8988T (cell line): ENCODE measurements at places on chromosomes 5 and 9.

- no peak for DNase-seq
Observed at GRCh38 chr9:135566552-135566951, 5.0 kb downstream of the PAEP start.

GRCh38 chr9:129483415-129484351 lies 137.2 kb downstream of the C9orf50 start:
- no peak for DNase-seq

- DNase-seq = peak; percentile 36
Observed at GRCh38 chr5:9207817-9208418, 338.0 kb downstream of the SEMA5A start.

GRCh38 chr9:72382405-72382804 lies 17.4 kb upstream of the ZFAND5 start:
- no peak for DNase-seq

DNA sequence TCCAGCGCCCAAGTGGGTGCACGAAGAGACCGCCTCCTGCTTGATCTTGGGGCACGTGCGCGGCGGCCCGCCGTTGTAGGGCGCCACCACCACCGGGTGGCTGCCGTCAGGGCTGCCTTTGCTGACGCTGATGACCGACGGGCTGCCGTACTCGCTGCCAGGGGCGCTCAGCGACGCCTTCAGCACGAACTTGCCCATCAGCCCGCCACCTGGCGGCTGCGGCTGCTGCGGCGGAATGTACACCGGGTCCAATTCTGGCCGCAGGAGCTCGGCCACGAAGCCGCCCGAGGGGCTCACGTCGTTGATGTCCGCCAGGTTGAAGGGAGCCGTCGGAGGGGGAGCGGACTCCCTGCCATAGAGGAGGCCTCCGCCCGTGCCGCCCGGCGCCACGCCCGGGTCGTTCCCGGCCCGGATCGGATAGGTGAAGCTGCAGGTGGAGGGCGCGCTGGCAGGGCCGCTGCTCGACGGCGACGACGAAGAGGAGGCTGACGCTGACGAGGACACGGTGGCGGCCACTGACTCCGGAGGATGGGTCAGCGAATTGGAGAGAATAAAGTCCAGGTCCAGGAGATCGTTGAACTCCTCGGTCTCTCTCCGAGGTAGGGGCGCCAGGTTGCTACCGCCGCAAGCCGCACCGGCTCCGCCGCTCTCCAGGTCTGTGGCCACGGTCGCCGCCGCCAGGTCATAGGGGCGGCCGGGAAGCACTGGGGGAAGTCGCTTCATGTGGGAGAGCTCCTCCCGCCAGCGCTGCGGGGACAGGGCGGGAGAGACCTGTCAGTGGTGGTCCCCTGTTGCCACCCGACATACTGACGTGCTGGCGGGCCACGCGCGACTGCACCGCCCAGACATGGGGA lies 1.8 kb downstream of the KLF4 start:
- DNase-seq = peak; percentile 63

DNA sequence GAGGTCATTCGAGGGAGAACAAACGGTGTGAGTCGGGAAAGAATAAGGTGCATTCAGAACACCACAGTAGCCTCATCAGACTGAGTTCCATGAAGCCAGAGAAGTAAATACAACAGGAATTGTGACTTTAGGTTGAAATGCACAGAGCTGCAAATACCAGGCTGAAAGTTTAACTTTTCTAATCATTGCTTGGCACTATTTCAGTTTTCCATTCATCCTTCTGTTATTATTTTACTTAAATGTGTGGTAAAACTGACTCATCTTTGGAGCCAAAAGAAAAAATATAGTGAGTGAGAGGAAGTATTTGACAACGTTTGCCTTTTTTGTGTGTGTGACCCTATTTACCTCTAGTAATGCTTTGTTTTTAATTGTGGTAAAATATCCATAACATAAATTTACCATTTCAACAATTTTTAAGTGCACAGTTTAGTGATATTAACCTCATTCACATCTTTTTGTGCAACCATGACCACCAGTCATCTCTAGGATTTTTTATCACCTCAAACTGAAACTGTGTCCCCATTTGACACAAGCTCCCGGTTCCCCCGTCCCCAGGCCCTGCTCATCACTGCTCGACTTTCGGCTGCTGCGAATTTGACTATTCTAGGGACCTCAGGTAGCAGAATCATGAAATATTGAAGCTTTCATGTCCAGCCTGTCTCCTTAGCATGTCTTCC lies 166.8 kb downstream of the HSD17B3 start:
- no peak for DNase-seq

GRCh38 chr5:83494087-83494620 lies 22.6 kb downstream of the VCAN start:
- DNase-seq = no peak

GRCh38 chr9:107896544-107896943 lies 407.0 kb upstream of the KLF4 start:
- no peak for DNase-seq

DNA sequence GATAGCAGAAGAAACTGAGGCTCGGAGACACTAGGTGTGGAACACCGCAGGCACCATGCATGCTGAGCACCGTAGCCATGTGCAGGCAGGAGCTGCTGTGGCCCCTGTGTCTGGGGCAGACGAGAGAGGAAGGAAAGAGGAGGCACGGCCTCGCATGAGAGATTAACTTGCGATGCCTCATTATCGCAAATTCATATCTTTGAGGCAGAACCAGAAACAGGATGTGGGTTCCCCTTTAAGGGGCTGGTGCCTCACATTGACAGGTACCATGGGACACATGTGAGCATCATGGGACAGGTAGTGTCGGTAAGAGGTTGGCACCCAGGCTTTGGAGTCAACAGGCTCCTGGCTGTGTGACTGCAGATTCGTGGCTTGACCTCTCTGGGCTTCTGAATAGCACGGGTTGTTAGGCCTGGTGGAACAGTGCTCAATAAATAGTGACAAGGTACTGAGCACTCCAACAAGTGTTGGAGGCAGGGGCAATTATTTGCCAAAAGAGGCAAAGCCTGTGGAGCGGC lies 40.8 kb downstream of the NAIF1 start:
- DNase-seq = no peak

DNA sequence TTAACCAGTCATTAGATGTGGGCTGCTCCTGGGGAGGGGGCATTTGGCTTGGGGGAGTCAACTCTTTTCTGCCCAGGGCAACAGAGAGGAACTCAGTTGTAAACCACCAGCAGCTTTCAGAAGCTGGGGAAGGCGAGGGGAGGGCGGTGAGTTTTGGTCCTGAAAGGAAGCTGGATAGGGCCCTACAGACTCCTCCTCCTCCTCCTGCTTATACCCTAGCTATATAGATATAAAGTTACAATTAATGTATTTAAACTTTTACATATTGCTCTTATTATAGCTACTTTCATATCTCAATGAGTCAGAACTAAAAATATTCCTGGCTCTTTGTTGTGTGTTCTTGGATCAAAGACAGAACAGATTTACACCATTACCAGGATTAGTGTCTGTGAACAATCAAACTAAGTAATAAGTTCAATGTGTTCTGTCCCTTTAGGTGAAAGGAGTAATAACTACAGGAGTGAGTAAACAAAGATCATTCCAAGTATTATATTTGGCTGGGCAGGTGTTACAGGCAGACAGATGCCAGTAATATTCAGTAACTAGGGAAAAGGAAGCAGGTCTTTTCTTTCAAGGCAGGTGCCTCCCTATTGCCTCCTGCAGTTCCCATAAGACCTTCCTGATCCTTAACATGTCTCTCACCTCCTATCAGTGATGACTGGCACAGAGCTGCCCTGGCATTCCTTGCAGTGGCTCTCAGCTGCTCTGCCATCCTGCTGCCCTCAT lies 20.5 kb upstream of the VPS13A start:
- no peak for DNase-seq

DNA sequence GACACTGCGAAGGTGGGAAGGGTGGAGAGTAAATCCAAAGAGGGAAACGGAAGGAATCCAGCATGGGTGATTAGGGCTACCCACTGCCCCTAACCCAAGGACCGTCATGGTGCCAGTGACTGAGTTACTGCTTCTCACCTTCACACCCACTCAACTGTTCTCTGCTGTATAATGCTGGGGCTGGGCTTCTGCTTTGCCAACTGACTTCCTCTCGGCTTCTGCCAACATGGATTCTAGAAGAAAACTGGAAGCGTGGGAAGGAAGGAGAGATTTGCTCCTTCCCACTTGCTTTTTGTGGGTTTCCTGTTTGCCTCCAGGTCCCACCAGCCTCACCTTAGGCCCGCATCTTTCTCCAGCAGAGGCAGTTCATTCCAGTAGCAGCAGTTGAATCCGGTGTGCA lies 153.5 kb upstream of the RAI14 start:
- DNase-seq = no peak

- no peak for DNase-seq
Observed at GRCh38 chr5:483434-484140, 40.6 kb downstream of the EXOC3 start.

- DNase-seq = no peak
Observed at GRCh38 chr5:173888473-173889131, 453 bp downstream of the CPEB4 start.

- DNase-seq = no peak
Observed at GRCh38 chr5:144017631-144018030, 152.8 kb downstream of the YIPF5 start.

DNA sequence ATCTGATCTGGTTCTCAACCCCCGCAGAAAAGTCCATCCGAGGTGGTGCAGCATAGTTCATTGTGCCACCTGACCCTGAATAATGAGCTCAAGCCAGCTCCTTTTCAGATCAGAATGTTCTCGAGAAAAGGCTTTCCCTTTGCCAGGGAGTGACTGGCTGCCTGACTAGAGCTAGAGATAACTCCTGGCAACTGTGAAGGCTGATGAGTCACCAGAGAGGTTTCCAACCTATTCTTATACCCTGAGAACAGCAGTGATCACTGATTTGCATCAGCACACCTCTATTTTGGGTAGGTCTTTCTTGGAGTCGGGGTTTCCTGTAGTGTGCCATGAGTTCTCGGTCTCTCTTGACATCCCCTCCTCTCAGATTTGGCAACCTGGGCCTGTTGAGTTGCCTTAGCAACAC lies 127.9 kb downstream of the PIK3R1 start:
- DNase-seq = no peak

DNA sequence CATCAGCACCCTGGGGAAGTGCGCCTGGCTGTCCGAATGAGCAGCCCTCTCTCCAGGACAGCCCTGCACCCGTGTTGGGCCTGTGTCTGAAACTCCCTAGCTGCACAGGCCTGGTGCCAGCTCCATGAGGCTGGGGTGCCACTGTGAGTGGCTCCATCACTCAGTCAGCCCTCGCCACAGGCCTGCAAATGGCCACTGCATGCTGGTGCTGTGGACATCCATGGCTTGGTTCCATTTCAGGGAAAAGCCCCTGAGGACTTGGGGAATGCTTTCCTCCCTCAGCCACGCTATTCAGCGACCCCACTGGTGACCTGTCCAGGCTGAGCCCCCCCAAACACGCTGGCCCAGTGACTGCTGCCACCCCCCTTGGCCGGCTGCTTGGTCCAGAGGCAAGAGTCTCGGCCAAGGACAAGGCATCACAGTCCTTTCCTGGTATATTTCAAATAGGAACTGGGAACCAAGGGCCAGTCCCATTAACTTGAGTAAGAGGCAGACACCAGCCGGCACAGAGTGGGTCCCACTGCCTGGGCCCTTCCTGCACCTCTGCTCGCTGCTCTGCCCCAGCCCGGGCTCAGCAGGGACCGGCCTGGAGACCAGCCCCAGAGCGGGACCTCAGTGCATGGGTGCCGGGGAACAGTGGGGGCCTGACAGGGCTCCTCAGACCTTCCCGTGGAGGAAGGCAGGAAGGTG lies 181.3 kb downstream of the AUH start:
- DNase-seq = no peak

DNA sequence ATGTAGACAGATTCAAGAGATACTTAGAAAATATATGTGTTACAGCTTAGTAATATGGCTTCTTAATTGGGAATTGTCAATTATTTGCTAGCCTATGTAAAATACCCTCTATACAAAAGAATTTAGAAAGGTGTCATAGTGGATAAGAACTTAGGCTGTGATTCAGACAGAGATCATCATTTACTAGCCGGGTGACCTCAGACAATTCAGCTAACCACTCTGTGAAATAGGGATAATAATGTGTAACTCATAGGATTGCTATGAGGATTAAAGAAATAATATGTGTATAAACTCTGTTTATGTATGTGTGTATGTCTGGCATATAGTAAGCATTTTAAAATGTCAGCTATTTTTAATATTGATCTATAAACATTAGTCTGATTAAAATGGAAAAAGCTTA lies 5.9 kb upstream of the LARS1 start:
- no peak for DNase-seq

DNA sequence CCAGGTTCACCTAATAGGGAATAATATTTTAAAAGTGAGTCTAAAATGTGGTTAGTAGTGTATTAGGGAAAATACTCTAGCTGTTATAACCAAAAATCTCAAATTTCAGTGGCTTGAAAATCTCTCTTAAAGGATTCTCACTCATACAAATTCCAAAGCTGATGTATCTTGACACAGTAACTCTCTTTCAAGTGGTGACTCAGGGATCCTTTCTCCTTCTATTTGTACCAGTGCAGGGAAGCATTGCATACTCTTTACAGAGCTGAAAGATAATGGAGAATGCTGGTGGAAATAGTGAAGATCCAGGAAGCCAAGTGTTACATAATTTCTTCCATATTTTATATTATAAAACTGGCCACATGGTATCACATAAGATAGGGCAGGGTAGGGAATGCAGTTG lies 560.2 kb upstream of the CDH9 start:
- no peak for DNase-seq

DNA sequence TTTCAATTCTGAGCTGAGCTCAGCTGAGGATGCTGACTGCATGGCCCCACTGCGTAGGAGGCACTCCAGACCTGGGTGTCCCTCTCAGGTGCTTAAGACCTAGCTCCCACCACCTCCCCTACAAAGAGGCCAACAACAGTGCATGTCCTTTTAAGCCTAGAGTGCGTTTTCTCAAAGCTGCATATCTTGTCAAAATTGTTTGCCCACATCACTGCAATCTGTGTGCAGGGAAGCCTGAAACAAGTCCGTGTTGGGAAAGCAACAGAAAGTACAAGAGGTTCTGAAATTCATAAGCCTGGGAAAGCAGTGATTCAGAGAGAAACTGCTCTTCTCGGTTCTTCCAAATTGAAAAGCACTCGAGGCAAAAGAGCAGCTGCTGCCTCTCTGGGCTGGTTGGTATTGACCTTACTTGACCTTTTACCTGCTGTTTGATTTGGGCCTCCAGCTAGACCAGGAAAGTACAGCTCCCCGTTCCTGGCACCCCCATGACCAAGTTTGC lies 238.4 kb downstream of the NR2F1-AS1 start:
- no peak for DNase-seq

GRCh38 chr5:43389679-43390329 lies 22.4 kb downstream of the CCL28 start:
- DNase-seq = peak; percentile 68
